ENCODE measurements at places on chromosomes 7 and 10.

DNA sequence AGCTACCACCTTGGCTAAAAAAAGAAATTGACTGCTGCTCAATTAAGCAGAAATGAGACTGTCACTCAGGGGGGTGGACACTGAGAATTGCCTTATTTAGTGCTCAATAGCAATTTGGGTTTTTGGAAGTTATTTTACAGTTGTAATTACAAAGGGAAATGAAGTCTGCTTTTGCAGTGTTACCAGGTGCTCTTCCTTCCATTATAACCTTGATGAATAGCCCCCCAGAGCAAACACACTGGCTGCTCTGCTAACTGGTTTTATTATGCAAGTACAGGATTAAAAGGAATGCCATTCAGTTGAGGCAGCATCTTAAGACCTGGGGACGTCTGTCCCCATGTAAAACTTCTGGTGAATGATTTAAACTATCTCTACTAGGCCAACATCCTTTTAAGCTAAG is 191.0 kb downstream of the EVX1 start:
- DNase-seq = no peak

- no peak for DNase-seq
Observed at GRCh38 chr10:123459371-123460091, 206.6 kb upstream of the GPR26 start.

DNA sequence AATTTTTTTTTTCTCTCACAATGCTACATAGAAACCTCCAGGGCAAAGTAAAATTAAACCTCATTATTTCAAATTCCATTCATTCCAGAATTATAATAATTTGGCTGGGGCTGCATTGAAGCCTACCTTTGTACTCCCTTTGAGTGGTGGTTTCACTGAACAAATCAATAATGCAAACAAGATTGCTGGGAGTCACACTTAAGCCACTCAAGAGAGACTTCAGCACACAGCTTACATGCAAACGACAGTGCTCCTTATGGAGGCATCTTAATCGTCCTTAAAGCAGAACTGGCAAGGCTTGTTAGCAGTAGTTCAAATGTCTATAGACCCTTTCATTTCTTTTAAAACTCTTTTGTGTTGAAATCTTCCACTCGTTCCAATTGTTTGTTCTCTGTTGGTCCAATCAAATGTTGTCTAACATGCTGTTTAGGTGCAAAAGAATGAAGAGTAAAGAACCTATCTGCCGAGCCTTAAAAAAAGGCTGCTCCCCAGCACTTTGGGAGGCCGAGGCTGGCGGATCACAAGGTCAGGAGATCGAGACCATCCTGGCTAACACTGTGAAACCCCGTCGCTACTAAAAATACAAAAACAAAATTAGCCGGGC is 294.9 kb downstream of the FGFR2 start:
- DNase-seq = no peak

GRCh38 chr10:72204296-72204695 is 11.5 kb upstream of the ANAPC16 start:
- DNase-seq = no peak

DNA sequence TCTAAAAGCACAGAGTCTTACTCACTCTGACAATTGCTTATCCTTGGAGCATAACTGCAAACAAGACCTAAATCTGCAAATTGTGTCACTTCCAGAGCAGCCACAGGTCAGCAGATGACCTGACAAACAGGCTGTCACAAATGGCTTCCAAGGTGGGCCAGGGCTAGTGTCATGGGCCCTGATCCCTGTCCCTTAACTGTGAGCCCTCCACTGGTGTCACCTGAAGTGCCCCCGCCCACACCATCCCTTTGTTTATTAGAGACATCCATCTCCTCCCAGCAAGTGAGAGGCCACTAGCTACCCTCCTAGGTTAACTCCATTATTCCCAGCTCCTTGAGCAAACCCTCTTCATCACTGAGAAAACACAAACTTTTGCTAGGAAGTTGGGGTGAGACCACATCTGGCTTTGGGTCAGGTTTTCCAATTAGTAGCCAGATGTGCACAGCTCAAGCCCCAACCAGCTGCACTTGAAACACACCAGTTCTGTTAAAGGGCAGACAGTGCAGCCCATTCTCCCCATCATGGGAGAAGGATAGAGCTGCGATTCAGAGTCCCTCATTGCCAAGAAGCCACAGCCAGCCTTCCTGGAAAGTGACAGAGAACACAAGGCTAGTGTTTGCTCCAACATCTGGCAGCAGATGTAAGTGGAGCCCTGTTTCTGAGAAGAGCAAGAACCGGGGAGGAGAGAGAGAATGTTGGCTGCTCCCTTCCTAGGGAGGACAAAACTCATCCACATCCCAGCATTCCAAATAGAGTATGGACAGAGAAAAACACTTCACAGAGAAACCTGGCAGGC is 75.7 kb upstream of the NANOS1 start:
- DNase-seq = no peak

- no peak for DNase-seq
Observed at GRCh38 chr10:77671594-77672252, 34.1 kb upstream of the KCNMA1 start.

- DNase-seq = no peak
Observed at GRCh38 chr7:41910940-41911600, 208.2 kb upstream of the INHBA start.

- DNase-seq = no peak
Observed at GRCh38 chr7:118005026-118005425, 131.8 kb upstream of the CTTNBP2 start.

DNA sequence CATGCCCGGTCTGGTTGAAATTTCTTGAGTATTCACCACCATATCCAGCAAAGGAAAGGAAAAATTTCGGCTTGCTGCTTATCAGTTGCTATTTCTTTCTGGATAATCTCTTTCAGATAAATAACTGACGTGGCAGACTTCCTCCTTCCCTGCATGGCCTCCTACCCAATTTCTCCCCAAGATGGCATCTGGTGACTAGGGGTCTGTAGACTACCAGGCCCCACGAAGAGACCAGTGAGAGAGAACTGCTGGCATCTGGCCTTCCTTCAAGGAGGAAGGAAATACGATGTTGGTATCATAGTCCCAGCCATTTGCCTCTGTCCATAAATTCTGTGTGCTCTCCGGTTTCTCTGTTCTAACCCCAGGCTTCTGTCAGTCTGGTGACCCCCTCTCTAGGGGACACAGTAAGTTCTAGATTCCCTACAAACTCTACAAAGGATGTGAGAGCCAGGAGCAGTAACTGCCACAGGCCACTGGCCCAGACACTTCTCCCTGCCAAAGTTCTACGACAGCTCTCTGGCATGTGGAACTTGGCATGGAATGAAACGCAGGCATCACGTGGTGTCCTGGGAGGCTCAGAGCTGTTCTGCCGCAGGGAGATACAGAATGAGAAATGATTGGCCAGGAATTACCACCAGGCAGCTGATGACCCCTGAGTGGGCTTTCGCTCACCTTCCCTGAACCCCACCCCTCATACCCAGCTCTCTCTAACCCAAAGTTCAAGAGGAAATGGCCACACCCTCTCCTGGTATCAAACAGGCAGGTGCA is 30.0 kb upstream of the MSRB2 start:
- DNase-seq = no peak
